ENCODE measurements at places on chromosomes 5 and 9.

DNA sequence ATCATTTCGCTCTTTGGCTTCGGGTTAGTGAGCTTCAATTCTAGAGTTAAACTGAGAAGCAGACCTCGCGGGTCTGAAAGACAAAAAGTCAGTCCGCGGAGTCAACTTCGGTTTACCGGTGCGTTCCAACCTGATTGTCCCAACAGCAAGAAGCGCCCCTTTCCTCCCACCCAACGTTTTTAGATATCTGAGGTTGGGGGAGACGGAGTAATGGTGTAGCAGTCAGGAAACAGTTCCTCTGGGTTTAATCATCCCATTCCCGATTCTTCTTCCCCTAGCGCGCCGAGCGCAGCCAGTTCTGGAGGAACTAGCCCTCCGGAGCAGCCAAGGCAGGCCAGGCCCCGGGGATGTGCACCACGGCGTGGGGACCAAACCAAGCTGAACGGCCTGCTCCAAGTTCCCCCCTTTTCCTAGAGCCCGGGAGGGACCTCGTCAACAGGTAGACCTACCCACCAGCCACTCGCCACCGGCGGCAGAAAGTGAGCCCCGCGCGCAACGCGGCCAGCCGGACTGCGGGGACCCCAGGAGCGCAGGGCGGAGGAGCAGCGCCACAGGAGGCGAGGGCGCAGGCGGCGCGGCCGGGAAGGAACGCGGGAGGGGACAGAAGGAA, 622 bp upstream of the ISL1 start:
- DNase-seq, result no peak

DNA sequence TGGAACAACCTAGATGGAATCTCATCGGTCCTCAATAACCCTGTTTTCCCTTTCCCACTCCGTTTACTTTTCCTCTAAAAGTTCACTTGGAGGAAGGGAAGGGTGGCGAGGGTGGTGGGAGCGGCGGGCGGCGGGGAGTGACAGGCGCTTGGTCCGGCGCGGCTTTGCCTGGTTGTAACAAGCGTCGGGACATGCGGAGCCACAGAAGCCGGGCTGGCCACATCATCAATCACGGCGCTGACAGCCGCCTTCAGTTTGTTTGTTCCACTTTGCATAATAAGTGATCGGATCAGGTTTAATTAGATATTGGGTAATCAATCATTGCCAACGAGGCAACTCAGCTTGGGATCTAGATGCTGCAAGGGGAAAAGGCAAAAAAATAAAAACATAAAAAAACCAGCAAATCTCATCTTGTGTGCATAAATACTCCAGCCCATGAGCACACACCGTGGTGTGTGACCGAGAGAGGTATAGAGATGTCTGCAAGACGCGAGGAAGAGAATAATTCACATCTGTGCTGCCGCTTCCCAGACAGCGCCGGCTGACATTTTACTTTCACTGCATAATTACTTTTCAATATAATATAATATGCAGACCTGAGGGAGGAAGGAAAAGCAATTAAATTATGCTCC, 396.2 kb upstream of the IRX4 start:
- no peak for DNase-seq

DNA sequence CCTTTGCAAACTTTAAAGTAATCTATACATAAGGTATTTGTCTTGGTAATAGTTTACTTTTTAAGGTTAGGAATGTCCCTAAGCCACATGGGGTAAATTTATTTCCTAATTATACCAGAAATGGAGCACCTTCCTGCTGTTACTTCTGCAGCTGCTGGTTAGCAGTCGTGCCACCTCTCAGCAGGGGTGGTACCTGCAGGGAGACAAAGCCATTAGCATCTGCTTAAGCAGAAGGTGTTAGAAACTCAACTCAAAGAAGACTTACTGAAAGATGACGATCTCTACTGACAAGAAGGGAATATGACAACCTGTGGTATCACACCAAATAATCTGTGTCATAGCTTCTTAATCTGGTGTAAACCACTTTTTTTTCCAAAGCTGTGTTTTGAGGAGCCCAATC, 173.7 kb downstream of the BRINP1 start:
- no peak for DNase-seq

- DNase-seq, result peak; percentile 26
Measured at GRCh38 chr5:119355685-119356611, at the start of gene TNFAIP8. TSS of gene TNFAIP8 (plus strand) at chr5:119356019. CDS start at chr5:119356091, 72 bp downstream.

- DNase-seq, result no peak
Measured at GRCh38 chr9:92035687-92036410, 79.4 kb downstream of the SPTLC1 start.

DNA sequence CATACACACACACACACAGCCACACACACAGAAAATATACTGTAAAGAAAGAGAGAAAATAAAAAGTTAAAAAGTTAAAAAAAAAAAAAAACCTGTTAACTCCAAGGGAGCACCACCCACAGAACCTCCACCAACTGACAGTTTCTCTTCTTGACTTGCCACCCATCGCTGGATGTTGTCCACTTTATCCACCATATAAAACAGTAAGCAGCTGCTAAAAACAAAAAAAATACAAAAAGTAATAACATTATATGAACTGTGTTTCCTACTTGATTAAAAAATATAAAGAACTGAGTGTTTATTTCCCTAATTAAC, 1.2 kb downstream of the PURA start:
- no peak for DNase-seq

DNA sequence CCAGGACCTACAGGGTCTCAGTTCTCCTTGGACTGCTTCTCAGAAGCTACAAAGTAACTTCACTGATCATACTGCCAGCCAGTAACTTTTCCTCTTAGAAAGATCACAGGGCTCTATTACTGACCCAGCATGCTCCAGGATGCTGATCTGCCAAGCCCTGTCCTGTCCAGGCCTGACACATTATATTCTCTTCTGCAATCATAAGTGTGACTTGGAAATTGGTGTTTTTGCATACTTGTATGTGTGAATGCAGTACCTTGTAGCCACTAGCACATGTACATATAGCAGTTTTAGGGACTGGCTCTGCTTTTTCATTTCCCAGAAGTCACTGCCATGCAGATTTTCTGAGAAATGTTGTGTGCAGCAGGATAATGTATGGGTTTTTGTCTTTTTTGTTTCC, 40.1 kb upstream of the CCNH start:
- no peak for DNase-seq

DNA sequence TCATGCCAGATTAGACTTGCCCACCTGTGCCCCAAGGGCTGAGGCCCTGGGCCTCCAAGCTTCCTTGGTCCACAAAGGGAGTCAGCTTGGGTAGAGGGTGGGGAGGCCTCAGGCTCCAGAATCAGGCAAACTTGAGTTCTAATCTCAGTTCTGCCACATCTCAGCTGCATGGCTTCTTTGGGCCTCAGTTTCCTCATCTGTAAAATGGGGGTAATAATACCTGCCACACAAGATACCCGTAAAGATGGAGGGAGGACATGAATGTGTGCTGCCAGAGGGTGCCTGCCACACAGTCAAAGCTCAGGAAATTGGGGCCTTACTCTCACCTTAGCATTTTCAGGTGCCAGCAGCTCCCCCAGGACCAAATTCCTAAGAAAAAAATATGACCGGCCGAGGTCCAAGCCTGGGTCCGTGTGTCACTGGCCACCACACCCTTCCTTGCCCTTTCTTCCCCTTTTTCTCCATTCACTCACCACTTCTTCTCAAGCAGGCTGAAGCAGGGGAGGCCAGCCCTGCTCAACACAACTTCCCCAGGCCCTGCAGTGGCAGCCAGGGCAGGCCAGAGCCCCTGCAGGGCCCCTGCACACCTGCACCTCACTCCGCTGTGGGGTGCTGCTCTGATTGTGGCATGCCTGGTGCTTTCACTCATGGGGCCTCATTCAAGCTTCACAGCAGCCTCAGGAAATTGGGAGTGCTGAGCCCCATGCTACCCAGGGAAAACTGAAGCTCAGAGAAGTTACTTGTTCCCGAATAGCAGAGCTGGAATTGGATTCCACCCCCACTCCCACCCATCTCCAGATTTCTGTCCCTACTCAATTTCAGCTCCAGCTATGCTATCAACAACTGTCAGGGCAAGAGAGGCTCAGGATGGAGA, 3.9 kb downstream of the RGS14 start:
- no peak for DNase-seq

GRCh38 chr5:139474890-139475791, 4.3 kb downstream of the SMIM33 start:
- no peak for DNase-seq

- DNase-seq, result no peak
Measured at GRCh38 chr5:106940986-106941385, 729.8 kb downstream of the EFNA5 start.

DNA sequence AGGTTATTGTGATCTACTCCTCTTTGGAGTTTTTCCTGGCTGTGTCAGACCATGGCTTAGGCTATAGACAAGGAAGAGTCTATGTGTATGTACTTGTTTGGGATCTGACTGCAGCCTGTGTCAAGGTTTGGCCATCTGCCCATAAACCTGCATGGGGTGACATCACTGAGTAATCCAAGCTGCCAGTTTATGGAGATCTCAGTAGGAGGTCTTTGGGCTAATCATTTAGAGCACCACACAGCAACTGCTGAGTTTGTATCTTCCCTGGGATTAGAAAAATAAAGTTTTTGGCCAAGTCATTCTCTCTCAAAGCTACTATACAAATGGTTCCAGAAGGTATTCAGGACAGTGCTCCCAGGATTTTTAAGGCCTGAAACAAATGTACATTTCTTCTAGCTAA, 65.5 kb upstream of the HSPB3 start:
- DNase-seq, result no peak

- no peak for DNase-seq
Measured at GRCh38 chr9:76744336-76744735, 19.9 kb upstream of the PCA3 start.

DNA sequence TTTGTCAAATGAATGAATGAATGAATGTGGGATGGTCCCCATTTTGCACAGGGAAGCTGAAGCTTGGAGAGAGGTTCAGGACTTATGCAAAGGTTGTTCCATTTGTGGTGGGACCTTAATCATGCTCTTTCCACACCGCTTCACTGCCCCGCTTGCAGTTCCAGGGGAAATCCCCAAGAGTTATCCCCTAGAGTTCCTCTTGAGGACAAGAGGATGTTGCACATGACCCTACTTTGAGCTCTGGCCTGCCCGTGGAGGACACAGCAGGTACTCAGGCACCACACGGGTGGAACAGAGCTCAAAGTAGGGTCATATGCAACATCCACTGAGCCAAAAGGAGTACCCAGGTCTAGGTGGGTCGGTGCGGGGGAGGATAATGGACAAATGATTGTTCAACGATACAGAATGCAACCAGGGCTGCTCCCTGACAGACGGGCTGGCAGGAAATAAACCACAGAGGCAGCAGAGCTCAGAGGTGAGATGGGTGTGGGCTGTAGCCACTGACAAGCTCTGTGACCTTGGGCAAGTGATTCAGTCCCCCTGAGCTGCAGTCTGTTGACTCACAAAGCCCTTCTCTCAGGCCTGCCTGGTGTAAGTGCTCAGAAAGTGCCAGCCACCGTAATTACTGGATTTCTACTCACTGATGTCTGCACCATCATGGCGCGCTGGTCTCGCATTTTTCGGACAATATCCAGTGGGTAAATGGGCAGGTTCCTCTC, 60.3 kb upstream of the EPB41L4B start:
- no peak for DNase-seq

DNA sequence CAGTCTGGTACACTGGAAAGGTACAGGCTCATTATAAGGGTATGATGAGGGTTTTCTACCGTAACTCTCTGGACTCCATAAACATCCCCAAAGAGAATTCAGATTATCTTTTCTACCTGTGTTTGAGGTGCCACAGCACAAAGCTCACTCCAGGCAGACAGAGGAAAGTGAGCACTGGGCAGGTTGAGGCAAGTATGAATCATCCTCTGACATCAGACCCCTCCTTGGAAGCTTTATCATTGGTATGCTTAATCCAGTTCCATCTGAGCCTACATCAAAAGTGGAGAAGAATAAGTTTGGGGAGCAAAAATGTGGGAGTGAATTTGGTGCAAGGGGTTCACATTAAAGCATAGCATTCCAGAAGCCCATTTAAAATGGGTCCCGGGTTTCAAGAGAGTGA, 21.7 kb downstream of the C9orf152 start:
- no peak for DNase-seq

DNA sequence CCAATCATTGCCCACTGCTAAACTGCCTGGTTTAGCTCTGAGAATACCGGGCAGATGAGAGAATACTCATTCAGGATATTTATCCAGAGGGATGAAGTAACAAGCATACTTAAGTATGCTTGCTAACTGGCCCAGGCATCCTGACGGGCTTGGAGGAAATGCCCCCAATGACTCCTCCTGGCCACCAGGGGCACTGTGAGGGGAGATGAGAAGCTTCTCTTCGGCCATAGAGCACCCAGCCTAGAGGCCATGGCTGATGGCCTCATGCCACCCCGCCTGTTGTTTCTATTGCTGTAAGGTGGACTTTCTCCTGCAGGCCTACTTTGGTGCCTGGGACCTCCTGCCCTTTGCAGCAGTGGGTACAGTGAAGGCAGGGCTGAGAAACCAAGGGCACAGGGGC, 134.5 kb upstream of the FSTL4 start:
- DNase-seq, result no peak

GRCh38 chr5:175692996-175693710, 35.3 kb downstream of the HRH2 start:
- DNase-seq, result no peak

DNA sequence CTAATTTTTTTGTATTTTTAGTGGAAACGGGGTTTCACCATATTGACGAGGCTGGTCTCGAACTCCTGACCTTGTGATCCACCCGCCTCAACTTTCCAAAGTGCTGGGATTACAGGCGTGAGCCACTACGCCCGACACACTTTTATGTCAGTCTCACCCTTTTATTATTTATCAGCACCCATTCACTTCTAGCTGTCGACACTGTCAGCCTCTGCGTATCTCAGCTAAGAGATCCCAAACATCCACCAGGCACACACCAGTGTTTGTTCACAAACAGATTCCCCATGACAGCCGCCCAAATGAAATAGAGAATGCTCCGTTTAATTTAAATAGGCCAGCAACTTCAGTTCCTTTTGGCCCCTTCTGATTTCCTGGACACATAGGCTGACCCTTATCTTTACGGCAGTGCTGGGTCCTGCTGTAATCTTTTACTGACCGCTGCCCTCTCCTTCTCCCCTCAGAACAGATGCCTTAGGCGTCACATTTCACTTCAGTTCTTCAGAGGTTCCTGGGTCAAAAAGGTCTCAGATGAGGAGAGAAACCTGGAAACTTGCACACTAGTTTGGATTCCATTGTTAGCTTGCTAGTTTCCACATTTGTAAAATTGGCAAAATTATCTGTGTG, 43.1 kb upstream of the CKMT2 start:
- DNase-seq, result no peak

Data from stimulated activated CD4-positive, alpha-beta T cell treated with anti-CD3 and anti-CD28 coated beads, TNF-alpha, amount 100 ng/mL, for 1 hour (primary cell).